ENCODE measurements at places on chromosomes 7 and 10.

DNA sequence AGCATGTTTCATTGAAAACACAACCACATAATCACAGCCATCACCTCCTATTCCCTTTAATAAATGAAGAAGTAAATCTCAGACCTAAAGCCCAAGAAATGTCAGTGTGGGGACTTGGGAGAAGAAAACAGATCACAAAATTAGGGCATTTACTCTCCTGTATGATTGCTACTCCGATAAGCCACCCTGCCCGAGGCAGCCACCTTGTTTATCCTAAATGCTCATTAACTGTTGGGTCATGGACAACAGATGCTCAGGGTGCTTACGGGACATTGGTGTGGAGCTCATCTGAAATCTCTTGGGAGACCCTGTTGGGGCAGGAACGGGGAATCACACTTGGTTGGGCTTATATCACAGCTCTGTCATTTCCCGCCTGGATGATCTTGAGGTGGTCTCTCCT, 17.5 kb upstream of the CHST15 start:
- no peak for DNase-seq

DNA sequence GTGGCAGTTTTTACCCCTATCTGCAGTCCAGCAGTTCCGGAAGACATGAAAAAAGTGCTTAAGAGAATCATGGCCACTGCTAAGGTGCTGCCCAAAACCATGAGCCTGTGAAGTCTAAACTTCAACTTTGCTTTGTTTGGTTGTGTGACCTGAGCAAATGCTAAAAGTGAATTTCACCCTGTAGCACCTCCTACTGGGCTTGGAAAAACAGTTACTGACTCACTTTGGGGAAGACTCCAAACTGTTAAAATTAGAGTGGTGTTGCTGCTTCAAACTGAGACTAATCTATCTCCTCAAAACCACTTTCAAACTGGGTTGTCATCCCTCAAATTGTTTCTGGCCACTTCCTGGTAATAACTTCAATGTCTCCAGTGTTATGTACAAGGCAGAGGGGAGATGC, 21.3 kb downstream of the MKX start:
- no peak for DNase-seq

- no peak for DNase-seq
Observed at GRCh38 chr10:110481919-110482318, 15.8 kb upstream of the DUSP5 start.

- no peak for DNase-seq
Observed at GRCh38 chr10:88028654-88029053, 165.2 kb downstream of the PTEN start.

Measured in activated gamma-delta T cell treated with Interleukin-2 at 50 U/mL for 16 hours (primary cell).